ENCODE measurements at places on chromosomes 7 and 10.

- peak; percentile 10 for DNase-seq
These were observed 64.4 kb upstream of the AHR start for GRCh38 chr7:17234030-17234397.

GRCh38 chr7:48171202-48171601 is at the start of gene ABCA13:
TSS of gene ABCA13 (plus strand) at chr7:48171458. CDS start at chr7:48171484, 26 bp downstream.
- peak; percentile 6 for DNase-seq

DNA sequence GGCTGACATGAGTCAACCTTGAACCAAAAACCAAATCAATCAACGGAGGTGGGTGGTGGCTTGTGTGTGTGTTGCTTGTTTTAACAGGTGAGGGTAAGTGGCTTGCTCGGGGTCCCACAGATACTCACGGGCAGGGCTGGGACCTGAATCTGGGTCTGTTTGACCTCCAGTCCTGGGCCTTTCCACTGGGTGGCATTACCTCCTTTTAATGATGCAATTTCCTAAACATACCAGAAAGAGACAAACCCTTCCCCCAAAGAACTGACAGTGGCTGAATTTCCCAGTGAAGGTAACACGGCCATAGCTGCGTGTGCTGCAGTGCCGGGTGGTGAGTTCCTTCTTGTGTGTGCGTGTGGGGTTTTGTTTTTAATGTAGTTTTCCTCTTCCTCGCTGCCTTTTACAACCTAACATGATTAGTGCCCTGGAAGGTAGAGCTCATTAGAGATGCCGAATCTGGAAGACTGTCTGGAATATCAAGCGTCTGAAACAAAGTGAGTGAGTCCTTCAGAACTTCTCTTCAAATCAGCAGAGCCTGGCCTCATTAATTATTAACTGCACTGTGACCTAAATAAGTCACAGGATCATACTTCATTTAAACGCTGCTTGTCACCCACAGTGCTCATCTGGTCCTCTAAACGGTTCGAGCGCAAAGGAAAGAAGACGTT is 166.1 kb upstream of the TCERG1L start:
- no peak for DNase-seq

DNA sequence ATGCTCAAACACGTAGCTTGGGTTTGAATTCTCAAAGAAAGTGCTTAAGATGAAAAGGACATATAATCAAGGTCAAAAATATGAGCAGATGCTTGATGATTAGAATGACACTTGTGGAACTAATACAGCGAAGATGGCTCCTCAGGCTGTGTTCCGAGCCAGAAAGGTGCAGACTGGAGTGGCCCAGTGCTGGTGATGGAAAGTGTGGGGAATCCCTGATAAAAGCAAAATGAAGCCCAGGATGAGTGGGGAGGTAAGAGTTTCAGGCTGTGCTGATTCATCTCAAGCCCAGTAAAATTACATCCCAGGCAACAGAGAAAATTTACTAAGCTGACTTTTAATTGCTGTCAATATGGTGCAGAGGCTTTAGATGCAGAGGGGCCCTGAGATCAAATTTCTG is 77.8 kb upstream of the IKZF1 start:
- DNase-seq, result no peak

GRCh38 chr10:43323245-43323644 is 48.2 kb upstream of the FXYD4 start:
- DNase-seq, result no peak

GRCh38 chr7:31129067-31129466 is 77.0 kb downstream of the ADCYAP1R1 start:
- no peak for DNase-seq

- no peak for DNase-seq
These were observed 870.9 kb downstream of the KCNMA1 start for GRCh38 chr10:76766682-76767081.

DNA sequence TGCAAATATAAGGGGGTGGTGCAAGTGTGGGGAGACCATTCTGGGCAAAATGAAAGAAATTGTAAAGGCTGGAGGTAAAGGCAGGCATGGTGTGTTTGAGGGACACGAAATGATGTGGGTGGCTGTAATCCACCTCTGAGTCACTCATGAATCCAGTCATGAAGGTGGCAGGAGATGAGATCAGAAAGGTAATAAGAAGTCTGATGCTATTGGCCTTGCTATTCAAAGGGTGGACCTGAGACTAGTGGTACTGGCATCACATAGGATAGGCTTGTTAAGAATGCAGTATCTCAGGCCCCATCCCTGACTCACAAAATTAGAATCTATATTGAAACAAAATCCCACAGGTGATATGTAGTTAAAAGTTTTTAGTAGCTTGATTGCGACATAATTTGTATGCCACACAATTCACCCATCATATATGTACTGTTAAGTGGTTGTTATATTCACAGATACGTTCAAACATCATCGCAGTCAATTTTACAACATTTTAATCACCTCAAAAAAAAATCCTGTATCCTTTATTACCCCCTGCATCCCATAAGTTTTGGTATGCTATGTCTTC is 85.6 kb downstream of the ST8SIA6 start:
- no peak for DNase-seq

- peak; percentile 41 for DNase-seq
These were observed 82.3 kb upstream of the GTF2I start for GRCh38 chr7:74575083-74575784.

DNA sequence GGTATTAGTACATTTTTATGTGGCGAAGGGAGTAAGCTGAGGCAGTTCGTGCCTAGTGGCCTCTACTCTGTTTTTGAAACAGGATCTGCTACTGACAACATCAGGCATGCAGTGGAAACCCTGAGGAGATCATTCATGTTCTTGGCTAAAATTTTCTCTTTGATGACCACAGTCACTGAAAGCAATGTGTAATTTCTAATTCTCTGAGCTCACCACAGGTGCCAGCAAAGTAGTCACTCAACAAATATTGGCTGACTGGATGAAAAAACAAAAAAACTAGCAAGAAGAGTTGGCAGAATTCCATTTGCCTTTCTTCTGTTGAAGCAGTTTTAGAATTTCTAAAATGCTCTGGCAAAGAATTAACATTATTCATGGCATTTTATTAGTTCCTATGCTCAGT is 176.5 kb upstream of the KCTD7 start:
- peak; percentile 16 for DNase-seq

DNA sequence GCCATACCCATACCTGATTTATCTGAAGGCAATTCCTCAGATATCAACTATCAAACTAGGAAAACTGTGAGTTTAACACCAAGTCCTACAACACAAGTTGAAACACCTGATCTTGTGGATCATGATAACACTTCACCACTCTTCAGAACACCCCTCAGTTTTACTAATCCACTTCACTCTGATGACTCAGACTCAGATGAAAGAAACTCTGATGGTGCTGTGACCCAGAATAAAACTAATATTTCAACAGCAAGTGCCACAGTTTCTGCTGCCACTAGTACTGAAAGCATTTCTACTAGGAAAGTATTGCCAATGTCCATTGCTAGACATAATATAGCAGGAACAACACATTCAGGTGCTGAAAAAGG is 69.0 kb upstream of the RSBN1L start:
- no peak for DNase-seq

- no peak for DNase-seq
These were observed 81.6 kb downstream of the DNAJB6 start for GRCh38 chr7:157418204-157419034.

- peak; percentile 51 for DNase-seq
These were observed 496.2 kb upstream of the ZMIZ1 start for GRCh38 chr10:78572565-78572964.

- no peak for DNase-seq
These were observed 33.3 kb upstream of the ARMS2 start for GRCh38 chr10:122421054-122421625.

DNA sequence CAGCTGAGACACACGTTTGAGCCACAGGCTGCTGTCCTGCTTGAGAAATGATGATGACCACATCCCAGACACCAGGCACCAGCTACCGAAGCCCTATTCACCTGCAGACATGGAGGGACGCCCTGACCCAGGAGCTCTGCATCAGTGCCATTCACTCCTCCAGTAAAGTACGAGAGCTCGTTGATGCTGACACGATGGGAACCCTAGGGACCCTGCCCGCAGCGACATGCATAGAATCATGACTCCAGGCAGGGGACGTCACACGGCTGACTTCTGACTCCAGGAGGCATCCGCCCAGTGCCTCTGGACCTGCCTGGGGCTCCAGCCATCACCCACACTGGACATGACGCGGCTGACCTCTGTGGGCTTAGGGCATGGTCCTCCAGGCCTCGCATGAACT is 129.9 kb downstream of the ADARB2 start:
- DNase-seq, result no peak

- no peak for DNase-seq
These were observed 7.8 kb upstream of the RBM28 start for GRCh38 chr7:128351296-128352152.

GRCh38 chr7:74231232-74231590 is 21.4 kb downstream of the LAT2 start:
- DNase-seq, result no peak

- no peak for DNase-seq
These were observed 368.1 kb downstream of the RPS24 start for GRCh38 chr10:78401624-78402367.

DNA sequence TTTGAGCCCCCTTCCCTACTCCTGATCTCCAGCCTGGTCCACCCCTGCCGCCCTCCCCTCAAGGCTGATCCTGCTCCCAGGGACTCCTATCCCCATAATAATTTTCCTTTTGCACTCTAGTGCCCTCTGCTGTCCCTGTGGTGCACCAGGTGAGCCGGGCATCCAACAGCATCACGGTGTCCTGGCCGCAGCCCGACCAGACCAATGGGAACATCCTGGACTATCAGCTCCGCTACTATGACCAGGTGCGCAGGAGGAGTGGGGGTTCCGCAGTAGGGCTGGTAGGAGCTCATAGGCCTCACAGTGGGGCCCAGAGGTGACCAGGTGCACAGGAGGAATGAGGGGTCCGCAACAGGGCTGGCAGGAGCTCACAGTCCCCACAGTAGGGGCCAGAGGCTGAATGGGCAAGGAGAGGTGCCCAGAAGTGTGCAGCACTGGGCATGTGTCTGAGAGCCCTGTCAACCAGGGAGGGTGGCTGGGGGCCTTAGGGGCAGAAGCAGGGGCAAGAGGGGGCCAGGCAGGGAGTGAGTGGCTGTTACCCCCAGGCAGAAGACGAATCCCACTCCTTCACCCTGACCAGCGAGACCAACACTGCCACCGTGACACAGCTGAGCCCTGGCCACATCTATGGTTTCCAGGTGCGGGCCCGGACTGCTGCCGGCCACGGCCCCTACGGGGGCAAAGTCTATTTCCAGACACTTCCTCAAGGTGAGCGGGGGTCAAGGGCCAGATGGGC is 11.7 kb downstream of the EPHB6 start:
- DNase-seq, result peak; percentile 12

GRCh38 chr10:4353964-4354363 is 472.0 kb upstream of the AKR1E2 start:
- peak; percentile 80 for DNase-seq

- no peak for DNase-seq
These were observed 192.1 kb downstream of the KCNMA1 start for GRCh38 chr10:77445547-77445946.

- DNase-seq, result peak; percentile 73
These were observed 51.2 kb upstream of the LAMB4 start for GRCh38 chr7:108181073-108181985.

GRCh38 chr10:35191523-35191922 is 64.9 kb downstream of the CREM start:
- DNase-seq, result peak; percentile 32

DNA sequence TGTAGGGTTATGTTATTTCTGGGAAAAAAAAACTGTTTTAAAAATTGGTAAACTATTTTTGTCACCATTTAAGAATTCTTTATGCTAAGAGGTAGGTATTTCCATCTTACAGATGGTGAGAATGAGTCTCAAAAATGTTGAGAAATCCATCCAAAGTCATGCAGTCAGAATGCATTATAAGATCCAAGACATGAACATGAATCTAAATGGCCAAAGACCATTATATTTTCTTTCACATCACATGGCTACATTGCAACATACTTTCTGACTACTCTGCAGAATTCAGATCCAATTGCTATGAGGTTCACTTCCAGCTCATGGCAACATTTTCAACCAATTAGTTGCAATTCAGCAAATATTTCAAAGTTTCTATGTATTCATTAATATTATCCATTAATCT is 181.2 kb downstream of the TWIST1 start:
- peak; percentile 76 for DNase-seq

DNA sequence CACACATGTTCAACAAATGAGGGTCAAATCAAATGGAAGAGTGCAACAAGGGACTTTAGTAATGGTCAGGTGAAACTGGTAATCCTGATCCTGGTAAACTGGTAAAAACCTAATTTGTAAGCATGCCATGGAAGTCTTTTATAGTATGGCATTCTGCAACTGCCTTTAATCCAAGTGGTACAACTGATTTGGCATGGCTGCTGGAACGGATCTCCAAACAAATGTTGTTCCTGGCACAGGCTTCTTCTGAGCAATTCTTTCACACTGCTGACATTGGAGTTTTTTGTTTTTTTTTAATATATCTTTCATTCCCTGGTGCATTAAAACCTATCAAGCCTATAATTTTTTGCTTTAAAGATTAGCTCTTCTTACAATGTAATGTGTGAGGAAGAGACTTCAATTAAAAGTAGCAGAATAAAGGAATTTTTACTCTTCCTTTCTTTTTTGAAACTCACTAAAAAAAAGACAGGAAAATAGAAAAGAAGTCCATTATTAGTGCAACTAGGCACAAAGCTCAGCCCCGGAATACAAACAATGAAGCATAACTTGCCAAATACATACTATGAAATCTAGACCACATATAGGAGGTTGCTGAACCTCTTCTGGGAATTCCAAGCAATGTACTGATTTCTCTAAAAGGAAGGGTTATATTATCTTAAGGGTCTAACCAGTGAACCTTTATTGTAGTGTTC is 79.3 kb upstream of the OIT3 start:
- DNase-seq, result peak; percentile 40

GRCh38 chr10:33749067-33749735 is 414.7 kb upstream of the NRP1 start:
- DNase-seq, result no peak

- DNase-seq, result no peak
These were observed 117.2 kb downstream of the MYOF start for GRCh38 chr10:93364966-93365365.

DNA sequence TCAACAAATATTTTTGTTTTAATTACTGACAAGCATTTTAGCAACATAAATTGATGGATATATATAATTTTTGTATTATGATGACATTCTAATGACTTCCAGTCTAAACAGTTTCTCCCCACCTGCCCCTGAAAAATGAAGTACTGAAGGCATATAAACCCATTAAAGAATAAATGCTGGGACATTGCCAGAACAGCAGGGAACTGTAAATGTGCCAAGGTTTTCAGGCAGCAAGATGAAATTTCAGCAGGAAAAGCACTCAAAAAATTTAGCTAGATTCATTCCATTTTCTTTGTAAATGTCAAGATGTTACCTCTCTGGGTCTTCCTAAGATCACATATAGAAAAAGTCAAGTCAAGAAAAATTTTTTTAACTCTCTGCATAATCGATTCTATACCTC is 11.0 kb upstream of the TLL2 start:
- DNase-seq, result no peak

DNA sequence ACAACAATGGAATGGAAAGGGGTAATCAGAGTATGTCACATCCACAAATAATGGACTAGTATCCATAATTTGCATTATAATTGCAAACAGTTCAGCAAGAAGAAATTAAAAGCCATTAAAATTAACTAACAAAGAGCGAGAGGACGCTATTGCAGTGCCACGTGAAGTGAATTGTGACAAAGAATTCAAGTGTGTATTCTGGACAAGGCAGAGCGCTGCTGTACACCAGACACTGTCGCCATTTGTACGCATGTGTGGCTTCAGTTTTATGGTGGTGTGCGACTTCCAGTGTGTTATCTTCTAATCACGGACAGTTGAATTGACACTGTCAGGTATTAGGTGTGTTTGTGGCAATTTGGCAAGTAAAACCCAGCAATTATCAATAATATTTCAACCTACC is 11.3 kb downstream of the CYP3A5 start:
- no peak for DNase-seq

Measured in fibroblast of mammary gland (primary cell).